Stimulated activated CD4-positive, alpha-beta T cell treated with anti-CD3 and anti-CD28 coated beads, Interleukin-2, amount 100 ng/mL, for 4 hours (primary cell): ENCODE measurements at places on chromosomes 7 and 10.

- no peak for DNase-seq
Measured at GRCh38 chr7:131425992-131426391, 98.3 kb downstream of the MKLN1 start.

DNA sequence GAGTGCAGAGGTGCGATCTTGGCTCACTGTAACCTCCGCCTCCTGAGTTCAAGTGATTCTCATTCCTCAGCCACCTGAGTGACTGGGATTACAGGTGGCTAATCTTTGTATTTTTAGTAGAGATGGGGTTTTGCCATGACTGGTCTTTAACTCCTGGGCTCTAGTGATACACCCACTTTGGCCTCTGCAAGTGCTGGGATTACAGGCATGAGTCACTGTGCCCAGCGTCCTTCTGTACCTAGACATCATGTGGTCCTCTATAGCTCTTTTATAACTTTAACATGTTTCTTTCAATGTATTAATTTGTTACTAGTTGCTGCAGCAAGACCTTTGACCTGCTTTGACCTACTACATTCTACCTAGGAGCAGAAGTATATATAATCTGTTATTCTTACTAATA is 38.7 kb upstream of the BICC1 start:
- DNase-seq: no peak

- no peak for DNase-seq
Measured at GRCh38 chr7:292826-293225, 2.9 kb downstream of the FOXL3 start.

DNA sequence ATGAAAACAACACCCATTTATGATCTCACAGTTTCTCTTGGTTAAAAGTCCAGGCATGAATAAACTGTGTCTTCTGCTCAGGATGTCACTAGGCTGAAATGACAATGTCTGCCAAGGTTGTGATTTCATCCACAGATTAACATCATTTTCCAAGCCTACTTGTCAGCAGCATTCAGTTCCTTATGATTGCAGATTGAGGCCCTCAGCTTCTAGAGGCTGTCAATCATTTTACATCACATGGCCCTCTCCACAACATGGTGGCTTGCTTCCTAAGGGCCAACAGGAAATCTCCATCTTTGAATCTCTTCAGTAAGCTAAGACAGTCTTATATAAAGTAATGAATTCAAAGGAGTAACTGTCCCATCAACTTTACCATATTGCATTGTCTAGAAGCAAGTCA is 377.6 kb downstream of the ANKRD7 start:
- DNase-seq: no peak

- DNase-seq: no peak
Measured at GRCh38 chr10:88874281-88874680, 5.8 kb upstream of the STAMBPL1 start.

DNA sequence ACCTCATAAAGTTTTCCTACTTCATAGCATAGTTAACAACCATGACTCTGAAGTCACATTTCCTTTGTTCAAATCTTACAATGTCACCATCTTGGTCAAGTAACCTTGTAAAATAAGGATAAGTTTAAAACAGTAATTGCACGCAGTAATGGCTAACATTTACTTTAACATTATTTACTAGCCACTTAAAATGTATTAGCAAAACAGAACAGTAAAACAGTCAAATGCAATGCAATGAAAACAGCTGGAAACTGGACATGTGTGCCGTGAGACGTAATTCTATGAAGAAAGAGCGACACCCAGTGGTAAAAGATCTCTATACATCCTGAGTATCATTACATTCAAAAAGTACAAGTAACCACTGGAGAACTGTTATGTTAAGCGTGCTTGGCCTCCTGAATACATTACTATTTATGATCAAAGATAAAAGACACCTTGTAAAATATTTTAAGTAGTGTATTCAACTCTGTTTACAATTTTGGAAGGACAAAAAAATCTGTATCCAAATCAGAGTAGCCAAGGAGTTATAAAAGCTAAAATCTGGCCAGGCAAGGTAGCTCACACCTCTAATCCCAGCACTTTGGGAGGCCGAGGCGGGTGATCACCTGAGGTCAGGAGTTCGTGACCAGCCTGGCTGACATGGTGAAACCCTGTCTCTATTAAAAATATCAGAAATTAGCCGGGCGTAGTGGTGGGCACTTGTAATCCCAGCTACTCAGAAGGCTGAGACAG is 27.2 kb downstream of the ATE1 start:
- no peak for DNase-seq

DNA sequence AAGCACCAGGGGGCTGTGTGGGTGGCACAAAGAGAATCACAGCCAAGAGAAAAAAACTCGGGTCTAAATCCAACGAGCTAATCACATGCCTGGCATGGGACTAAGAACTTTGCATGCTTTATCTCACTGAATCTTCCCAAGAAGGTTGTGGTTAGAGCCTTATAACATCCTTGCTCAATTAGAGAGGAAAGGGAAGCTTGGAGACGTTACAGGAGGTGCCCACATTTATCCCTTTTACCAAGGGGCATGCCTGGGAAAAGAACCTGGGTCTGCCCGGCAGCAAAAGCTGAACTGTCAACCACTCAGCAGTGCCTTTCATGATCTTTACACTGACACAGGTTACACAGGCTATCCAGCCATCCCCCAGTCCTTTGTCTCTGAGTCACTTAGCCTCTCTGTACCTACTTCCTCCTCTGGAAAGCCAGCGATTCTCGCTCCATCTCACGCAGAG is 190.1 kb downstream of the PRPF18 start:
- no peak for DNase-seq

DNA sequence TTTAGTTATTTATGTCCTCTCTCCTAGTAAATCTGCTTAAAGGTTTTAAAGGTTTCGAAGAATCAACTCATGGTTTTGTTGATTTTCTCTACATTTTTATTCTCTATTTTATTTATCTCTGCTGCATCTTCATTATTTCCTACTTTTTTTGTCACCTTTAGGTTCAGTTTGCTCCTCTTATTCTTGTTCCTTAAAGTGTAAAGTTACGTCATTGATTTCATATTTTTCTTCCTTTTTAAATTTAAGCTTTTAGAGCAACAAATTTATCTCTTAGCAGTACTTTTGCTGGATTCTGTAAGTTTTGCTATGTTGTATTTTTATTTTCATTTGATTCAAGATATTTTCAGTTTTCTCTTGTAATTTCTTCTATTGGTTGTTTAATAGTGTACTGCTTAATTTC is 10.7 kb downstream of the MYO3A start:
- no peak for DNase-seq

DNA sequence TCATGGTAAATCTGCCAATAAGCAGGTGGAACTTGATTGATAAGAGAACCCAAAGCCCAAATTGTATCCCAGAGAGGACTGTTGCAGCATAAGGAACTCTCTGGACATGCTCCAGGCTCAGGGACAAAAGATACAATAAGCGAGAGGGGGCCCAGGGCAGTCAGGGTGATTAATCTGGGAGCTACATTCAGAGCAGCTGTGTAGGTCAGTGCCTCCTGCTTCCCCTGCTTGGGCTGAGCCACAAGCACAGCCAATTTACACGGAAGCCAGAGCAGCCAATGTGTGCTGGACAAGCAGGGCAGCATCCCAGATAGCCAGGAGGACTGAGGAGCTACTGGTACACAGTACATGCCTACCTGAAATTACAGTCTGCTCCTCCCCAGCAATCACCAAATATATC is 24.2 kb downstream of the MYPN start:
- no peak for DNase-seq

GRCh38 chr7:50274361-50274760 is 30.2 kb upstream of the IKZF1 start:
- DNase-seq: no peak

DNA sequence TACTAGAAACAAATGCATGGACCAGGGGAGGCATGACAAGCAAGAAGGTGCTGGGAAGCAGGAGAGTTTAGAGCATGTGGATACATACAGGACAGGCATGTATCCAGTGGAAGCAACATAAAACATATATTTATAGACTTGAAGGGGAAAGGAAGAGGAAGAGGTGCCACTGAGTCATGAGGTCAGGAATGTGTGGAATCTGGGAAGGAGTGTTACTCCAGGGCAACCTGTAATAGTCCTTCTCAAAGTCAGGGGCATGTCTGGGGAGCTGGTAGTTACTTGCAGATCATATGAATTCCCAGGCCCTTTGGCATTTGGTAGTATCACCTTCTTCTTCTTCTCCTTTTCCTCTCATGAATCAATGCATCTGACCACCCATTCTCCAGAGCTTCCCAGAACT is 246.6 kb downstream of the XPNPEP1 start:
- DNase-seq: no peak
